ENCODE measurements at places on chromosomes 13 and 19. TPM values are rescaled to one million over a fixed set of nuclear protein-coding genes. Genes with fewer than 3 reads are reported as not detected.

DNA sequence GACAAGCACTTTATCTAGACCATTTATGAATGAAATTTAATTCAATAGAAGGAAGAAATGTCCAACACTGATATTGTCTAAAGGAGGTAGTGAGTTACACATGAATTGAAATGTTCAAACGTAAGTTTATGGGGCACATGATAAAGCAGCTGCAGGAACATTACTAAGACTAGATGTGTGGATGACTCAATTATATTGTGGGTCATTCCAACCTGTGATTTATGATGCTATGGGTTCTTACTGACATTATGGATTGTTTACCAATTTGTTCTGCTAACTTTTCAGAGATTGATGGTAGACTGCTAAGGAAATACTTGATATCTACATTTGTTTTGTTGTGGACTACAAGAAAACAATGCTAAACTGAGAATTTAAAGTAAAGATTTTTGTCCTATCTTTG, 56.1 kb upstream of the ATXN8OS start:
- no peak for DNase-seq

DNA sequence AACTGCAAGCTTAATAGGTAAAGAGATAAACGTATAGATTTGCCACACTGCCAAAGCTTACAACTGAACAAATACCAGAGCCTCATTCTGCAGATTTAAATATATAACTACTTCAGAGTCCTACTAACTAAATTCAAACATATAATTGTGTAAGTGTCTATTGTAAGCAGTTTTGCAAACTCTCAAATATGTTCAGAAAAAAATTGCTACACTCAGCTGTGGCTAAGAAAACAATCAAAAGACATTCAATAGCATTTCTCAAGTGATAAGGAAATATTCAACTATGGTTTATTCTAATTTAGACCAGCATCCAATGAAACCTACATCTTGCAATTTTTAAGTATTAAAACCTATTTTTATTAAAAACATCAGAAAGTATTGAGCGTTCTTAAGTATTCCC, 202.4 kb downstream of the KCTD12 start:
- DNase-seq, result no peak

GRCh38 chr19:16951529-16951928, 62.7 kb downstream of the F2RL3 start:
- no peak for DNase-seq

GRCh38 chr13:110179116-110179856, 127.7 kb downstream of the COL4A1 start:
- DNase-seq, result peak; percentile 33

GRCh38 chr19:37931881-37932655, 25.1 kb downstream of the SIPA1L3 start:
- DNase-seq, result peak; percentile 94

GRCh38 chr13:104567114-104567513, 1500.9 kb upstream of the SLC10A2 start:
- no peak for DNase-seq

DNA sequence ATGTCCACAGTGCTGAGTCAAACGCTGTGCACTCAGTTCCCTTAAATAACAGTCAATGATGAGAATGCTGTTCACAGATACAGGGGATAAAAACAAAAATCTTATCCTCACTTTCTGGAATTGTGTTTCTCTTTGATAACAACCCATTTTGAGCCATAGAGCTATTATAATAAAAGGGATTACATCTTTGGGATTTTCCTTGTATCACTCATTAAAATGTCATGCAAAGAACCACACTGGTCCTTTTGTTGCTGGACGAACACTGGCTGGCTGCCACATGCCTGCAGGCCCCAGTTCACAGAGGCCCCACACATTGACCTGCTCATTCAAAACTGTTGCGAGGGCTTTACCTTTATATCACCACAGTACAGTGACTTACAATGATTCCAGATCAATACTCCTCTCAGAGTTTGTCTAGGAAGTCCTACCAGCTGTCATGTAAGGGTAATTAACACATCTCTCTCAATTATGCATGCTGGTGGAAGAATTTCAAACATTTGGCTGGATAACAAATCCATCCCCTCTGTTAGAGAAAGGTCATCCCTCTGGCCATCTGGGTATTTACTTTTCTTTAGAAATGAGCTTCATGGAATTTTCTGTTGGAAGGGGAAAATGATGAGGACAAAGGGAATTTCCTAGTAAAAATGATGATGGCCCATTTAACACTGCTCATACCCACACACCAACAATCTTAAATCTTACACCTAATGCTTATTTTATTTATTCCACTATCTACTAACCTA, 85.9 kb downstream of the MBNL2 start:
- no peak for DNase-seq

DNA sequence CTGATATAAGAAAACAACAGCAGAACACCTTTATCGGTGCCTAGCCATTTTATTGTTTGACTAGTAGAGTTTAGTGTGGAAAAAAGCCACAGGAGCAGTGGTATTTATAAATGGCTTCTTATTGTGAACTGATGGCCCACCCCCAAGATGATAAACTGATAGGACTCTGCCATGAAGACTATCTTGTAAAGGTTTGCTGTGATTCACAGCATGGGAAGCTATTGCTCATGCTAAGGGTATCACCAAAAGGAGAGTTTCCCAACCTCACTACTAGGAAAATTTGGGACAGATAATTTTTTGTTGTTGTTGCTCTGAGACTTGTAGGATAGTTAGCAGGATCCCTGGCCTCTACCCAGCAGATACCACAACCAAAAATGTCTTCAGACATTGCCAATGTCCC, 12.0 kb upstream of the SLC7A1 start:
- no peak for DNase-seq

DNA sequence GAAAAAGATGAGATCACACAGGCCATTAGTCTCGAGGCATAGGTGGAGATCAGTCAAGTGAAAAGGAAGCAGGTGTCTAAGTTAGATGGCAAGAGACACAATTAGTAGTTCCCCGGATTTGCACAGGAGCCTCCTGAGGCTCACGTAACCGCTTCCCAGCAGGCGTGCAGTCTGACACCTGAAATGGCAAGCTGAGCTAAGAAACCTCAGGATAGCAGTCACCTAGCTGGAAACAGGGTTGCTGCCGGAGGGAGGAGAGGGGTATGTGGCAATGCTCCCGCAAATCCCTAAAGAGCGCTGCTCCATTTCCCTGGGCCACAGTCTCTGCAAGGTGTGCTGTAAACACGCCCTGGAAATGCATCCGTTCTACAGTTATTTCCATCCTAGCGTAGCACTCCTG, 1151.0 kb downstream of the DIAPH3 start:
- DNase-seq, result no peak

GRCh38 chr13:53135301-53135700, 106.7 kb downstream of the OLFM4 start:
- DNase-seq, result no peak

GRCh38 chr19:18521692-18522123, at the start of gene ELL:
TSS of gene ELL (minus strand) at chr19:18522070. CDS start at chr19:18522055, 15 bp downstream.
- DNase-seq, result no peak

- no peak for DNase-seq
These were observed 285.2 kb downstream of the SHISA2 start for GRCh38 chr13:25766576-25766975.

DNA sequence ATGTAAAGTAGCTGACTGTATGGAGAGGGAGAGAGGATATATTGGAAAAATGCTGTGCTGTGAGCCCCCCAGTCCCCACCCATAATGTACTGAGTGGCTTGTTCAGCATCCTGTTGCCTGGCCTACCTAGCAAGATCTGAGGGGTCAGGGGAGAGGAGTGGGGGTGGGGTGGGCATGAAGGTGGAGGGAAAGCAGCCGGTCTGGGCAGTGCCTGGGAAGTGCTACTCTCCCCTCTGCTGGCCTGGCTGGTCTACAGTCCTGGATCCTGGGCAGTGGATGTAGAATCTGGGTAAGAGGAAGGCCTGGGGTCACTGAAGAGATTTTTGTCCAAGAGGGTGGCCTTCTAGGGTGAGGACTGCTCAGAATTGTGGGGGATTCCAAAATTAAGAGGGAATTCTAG, 210.5 kb downstream of the PDS5B start:
- DNase-seq, result no peak

DNA sequence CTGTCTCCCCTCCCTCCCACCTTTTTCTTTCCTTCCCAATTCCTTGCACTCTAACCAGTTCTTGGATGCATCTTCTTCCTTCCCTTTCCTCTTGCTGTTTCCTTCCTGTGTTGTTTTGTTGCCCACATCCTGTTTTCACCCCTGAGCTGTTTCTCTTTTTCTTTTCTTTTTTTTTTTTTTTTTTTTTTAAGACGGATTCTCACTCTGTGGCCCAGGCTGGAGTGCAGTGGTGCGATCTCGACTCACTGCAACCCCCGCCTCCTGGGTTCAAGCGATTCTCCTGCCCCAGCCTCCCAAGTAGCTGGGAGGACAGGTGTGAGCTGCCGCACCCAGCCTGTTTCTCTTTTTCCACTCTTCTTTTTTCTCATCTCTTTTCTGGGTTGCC, 6.9 kb downstream of the MYADM start:
- DNase-seq, result no peak

GRCh38 chr13:65260946-65261891, 1968.9 kb downstream of the PCDH9 start:
- no peak for DNase-seq

DNA sequence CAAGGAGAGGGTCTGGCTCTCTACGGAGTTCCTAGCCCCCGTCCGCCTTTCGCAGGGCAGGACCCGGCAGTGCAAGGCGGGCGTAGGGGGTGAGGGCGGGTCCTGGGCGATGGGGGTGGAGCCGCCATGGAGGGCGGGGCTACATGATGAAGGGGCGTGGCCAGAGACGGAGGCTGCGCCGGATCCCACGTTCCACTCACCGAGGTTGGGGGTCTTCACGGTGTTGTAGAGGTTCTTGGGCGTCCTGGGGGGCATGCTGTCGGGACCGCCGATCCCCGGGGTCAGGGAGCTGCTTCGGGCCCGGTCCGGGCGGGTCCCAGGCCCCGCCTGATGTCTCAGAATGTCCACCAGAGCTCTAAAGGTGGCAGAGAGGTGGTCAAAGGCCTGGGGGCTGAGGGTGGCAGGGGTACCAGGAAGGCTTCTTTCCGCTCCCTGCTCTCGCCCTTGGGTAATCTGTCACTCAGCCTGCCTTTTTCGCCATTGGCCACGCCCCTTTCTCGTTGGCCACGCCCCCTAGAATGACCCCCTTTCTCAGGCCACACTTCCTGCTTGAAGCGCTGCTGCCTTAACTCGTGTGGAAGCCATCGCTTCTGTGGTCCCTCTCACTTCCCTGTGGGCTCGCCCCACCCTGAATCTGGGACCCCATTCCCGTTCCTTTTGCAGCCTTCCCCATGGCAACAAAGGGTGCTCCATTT, 2.5 kb downstream of the SHISA7 start:
- no peak for DNase-seq

- DNase-seq, result no peak
These were observed 25.2 kb downstream of the SPATA13 start for GRCh38 chr13:24185591-24186232.

DNA sequence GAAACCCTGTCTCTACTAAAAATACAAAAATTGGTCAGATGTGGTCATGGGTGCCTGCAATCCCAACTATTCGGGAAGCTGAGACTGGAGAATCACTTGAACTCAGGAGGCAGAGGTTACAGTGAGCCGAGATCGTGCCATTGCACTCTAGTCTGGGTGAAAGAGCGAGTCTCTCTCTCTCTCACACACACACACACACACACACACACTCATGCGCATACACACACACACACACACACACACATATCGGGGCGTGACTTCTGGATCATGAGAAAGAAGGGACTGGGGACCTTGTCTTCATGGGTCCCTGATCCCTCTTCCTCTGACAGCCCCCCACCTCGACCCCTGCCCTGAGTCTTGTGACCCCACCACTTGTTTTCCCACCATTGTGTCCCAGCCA, 11.8 kb upstream of the SDHAF1 start:
- no peak for DNase-seq

- DNase-seq, result no peak
These were observed 19.6 kb downstream of the LILRB4 start for GRCh38 chr19:54682306-54682856.

GRCh38 chr13:22108979-22109378, 438.1 kb downstream of the FGF9 start:
- no peak for DNase-seq

DNA sequence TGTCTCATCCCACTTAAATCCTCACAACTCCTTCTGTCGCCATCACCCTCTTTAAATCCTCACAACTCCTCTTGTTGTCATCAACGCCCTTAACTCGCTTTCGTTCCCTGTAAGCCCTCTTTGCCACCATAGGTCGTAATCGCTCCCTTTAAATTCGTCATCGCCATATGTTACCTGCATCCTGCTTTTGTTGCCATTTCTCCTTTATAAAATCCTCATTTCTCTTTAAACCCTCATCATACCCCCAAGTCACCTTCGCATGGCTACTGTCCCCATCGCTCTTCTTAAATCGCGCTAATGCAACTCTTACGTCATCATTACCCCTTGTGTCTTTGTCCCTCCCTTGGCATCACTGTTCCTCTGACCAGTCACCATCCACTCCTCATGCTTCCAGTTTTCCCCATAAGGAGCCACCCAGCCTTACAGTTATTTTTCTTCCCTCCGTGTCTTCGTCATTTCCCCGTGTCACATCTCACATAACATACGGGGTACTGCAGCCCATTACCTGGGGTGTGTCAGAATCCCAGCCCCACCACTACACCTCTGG, 539 bp downstream of the PLD3 start:
- no peak for DNase-seq

DNA sequence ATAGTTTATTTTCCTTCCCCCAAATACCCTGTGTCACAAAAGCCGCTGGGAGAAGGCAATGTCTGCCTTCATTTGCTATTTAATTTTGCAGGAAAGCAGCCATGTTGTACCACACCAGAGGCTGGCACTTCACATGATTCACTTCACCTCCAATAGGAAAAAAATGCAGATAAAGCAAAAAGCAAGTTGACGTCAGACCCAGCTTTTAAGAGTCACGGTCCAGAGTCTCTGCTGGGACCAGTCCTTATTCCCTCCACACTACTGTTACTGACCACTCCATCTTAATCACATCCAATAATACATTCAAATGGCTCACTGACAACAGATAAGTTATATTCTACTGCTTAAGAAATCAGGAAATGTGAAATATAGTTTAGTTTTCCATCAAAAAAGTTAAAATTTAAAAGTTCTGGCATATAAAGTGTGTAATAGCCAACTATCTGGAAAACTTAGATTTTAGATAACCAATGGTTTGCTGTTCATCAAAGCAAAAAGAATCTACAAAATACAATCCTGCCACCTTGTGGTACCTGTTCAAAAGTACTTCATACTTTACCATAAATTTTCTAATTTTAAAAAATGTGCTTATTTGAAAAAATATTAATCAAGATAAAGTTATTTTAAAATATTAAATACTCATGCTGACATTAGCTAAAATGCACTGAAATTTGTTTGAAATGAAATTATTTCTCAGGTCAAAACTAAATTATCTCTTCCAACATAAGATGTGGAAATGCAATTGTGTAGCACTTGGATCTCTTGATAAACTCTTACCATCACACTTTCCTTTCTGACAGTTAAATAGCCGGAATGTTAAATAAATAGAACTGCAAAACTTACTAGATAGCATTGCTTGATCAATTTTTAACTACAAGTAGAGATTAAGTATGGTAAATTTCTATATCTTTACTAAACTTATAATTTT, 97.3 kb downstream of the SERP2 start:
- no peak for DNase-seq

The ACER1 gene
- not detected for total RNA-seq

The BRSK1 gene
- total RNA-seq, result 1.3 TPM

The LYPD3 gene
- 0.75 TPM for total RNA-seq

The POLR2I gene
- 37.6 TPM for total RNA-seq

The ZNF829 gene
- total RNA-seq, result 2.8 TPM

The GAMT gene
- 7.1 TPM for total RNA-seq

The SLC6A16 gene
- total RNA-seq, result 4.5 TPM

The KLK12 gene
- not detected for total RNA-seq

The TBXA2R gene
- total RNA-seq, result 4.7 TPM

The CHAMP1 gene
- total RNA-seq, result 17.8 TPM

All from upper lobe of right lung (tissue), 1 donor.